Femur (tissue), 1 donor: ENCODE measurements at places on chromosomes 5 and 9.

DNA sequence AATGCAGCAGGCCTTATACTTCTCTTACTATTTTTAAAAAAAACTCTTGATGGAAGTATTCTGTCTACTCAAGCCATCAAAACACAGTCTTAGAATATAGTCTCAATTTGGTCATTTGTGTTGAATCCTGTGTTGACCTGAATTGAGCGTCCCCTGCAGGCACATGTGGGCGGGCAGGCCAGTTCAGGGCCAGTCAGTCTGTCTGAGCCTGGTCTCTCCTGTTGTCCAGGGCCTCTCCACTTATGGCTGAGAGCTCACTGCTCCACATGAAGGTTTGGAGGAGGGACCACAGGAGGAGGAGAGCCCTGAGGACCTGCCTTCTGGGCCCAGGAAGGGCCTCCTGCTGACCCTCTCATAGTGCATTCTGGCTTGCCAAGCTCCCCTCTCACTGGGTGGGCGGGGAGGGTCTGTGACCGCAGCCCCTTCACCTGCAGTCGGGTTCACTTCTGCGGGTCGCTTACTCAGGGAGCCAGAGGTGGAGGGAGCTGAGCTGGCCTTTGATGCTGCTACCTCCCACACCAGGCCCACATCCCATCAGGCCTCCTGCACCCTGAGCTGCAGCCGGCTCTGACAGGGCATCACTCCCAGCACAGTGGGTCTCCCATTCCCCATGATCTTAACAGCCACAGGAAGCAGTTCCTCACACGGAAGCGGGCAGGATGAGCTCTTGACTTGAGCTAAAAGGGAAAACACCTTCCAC lies 178.2 kb upstream of the S1PR3 start:
- no peak for DNase-seq

DNA sequence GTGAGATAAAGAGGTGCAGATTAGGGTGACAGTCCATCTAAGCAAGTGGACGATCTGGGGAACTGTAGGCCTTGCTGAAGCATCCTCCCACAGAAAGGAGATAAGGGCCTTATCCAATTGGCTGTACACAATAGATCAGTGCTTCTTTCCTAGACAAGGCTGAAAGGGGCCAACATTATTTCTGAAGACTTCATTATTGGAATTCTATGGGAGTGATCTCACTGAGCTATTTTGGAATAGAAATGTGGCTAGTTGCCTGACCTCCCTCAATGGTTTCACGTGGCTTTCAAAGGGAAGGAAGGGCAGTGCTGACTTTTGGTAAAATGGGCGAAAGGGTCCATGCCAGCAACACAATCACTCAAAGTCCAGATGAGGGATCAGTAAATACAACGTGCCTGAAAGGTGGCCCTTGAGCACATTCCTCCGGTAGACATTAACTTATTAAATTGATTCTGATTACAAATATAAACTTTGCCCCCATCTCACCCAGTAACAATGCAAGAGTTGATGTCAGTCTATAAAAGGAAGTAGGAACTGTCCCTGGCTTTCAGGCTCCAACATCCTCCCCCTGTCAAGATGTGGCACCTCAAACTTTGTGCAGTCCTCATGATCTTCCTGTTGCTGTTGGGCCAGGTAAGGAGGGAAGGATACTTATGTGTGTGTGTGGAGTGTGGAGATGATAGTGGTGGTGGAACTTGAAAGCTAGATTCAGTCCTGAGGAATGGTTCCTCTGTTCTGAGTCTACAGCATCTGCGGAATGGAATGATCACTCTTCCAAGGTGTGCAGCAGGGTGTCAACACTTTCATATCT lies at the start of gene LEAP2:
LEAP2 (plus strand) TSS at position 550 of the 811 bp plus-strand sequence; CDS start at position 577, 27 bp downstream.
- DNase-seq = no peak

DNA sequence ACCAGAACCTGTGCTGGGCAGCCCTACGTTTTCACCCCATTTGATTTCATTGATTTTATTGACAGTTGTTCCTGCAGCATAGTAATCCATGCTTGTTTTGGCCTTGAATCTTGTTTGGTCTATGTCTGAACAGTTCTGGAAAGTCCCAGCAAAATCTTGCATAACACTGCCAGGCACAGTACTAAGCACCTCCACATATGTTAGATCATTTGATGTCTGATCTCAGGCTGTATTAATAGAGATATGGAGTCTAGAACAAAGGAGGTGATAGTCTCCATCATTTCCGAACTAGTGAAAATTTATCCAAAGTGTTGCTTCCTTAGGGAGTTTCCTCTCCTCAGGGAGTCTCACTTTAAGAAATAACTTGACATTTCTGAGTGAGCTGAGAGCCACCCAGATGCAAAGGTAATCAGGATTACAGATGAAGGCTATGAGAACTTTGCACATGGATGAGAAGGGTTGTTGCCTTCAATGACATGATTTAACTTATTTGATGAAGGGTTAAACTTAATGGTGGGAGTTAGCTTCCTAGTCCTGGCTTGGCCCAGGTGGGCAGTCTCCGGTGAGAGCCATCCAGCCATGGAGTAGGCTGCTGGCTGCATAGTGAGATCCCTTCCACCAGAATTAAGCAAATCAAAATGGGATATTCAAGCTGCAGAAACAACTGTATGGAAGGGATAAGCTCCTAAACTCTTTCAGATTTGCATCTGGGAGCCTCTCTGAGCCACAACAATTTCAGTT lies 173.8 kb upstream of the MVB12B start:
- DNase-seq = no peak

GRCh38 chr9:121735065-121735792 lies 83.8 kb downstream of the DAB2IP start:
- DNase-seq = no peak
